ENCODE measurements at places on chromosomes 5 and 9.

GRCh38 chr5:88769165-88769564 is 113.8 kb downstream of the MEF2C start:
- no peak for DNase-seq

DNA sequence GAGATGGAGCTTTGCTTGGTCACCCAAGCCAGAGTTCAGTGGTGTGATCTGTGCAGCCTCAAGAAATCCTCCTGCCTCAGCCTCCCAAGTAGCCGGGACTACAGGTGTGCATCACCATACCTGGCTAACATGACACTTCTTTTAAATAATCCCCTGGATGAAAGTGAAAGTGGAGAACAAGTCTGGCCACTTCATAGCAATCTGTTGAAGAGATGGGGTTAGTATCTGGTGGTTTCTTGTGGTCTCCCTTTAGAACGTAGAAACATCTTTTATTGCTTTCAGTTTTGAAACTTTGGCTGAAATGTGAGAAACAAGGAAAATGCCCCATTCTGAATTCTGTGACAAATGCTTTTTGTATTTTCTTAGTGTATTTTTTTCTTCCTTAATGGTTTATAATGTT is 452.5 kb upstream of the RIOK2 start:
- DNase-seq = no peak

- DNase-seq = no peak
Measured at GRCh38 chr5:94467346-94467953, 151.0 kb downstream of the KIAA0825 start.

GRCh38 chr5:68405784-68406743 is 190.5 kb downstream of the PIK3R1 start:
- no peak for DNase-seq

GRCh38 chr5:160442824-160443431 is 21.3 kb downstream of the PTTG1 start:
- no peak for DNase-seq

DNA sequence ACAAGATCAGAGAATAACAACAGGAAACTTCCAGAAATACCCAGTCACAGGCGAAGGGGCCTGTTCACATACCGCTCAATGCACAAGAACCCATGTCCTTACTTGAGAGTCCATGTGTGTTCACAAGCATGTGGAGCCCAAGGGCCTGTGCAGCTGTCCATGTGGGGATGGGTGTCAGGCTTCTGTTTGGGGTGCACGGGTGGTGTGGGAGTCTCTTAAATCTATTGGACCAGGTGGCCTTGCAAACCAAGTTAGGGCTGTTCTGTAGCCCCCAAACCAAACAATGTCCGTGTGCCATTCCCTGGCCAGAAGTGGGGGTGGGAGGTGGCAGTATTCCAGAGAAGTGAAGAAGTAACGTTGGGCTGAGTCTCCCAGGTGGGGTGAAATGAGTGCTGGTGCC is 222.3 kb downstream of the PBX3 start:
- DNase-seq = no peak

GRCh38 chr5:7868427-7868772 is 431 bp downstream of the FASTKD3 start:
- DNase-seq = no peak

- DNase-seq = no peak
Measured at GRCh38 chr5:128009403-128009802, 74.2 kb upstream of the SLC12A2 start.

DNA sequence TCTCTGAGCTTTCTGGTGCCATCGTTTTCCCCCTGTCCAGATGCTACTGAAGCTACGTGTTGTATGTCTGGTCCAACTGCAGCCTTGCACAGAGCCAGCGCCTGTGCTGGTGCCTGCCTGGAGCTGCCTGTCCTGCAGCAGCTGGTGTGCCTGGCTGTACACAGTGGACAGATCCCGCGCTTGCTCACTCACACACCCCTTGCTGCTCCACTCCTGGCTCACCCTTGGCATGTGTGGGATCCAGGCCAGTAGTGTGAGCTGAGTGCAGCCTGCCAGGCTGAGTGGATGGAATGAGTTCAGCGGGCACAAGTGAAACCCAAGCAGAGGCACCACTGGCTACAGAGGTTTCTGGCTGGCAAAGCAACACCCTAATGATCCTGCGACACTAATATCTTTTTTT is 40.4 kb downstream of the FER start:
- no peak for DNase-seq

DNA sequence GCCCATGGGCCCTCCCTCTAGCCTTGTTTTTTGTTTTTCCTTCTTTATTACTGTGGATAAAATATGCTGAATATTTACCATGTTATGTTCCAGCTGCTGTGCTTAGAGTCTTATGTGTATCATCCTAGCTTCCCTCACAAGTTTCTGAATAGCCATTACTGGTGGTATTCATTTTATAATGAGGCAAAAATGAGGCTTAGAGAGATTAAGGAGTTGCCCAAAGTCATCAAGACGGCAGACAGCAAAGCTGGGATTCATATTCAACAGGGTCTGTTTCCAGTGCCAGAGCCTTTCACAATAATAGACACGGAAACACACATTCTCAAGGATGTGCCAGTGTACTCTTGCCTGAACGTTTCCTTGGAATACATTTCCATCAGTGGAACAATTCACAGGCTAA is 258.1 kb downstream of the CTNND2 start:
- DNase-seq = no peak

GRCh38 chr5:2575871-2576270 is 175.6 kb downstream of the IRX2 start:
- no peak for DNase-seq

- DNase-seq = no peak
Measured at GRCh38 chr5:104569621-104570020, 1007.0 kb upstream of the NUDT12 start.

GRCh38 chr5:45796959-45797553 is 100.9 kb upstream of the HCN1 start:
- no peak for DNase-seq

- no peak for DNase-seq
Measured at GRCh38 chr9:17905366-17905765, 326.5 kb downstream of the SH3GL2 start.

DNA sequence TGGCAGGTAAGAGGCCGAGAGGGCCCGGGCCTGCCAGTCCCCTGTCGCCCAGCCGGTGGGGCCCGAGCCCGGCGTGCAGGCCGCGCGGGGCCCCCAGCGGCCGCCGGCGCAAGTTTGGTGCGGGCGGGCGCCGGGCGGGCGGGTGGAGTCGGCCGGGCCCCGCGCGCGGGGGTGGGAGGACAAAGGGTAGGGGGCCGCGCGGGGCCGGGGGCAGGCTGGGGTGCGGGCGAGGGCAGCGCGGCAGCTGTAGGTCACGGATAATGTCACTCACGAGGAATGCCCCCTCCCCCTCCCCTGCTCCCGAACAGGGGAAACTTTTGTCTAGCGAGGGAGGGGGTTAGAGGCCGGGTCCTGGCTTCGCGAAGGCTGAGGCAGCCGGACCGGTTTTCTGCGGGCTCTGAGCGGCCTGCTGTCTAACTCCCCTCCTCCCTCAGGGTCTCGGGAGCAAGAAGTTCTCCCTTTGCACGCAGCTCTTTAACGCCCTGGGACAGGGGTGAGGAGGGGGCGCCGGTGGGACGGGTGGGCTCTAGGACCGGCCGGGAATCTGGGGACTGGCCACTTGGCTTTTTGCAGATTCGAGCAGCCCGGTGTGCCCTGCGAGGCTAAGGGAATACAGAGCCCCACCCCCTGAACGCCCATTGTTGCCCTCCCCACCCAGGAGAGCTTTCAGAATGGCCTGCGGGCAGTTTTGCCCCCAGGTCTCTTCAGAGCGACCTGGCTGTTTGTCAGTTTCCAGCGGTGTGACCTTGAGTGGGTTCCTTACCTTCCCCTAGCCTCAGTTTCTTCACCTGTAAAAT is 21.3 kb upstream of the NDST1 start:
- peak; percentile 86 for DNase-seq

DNA sequence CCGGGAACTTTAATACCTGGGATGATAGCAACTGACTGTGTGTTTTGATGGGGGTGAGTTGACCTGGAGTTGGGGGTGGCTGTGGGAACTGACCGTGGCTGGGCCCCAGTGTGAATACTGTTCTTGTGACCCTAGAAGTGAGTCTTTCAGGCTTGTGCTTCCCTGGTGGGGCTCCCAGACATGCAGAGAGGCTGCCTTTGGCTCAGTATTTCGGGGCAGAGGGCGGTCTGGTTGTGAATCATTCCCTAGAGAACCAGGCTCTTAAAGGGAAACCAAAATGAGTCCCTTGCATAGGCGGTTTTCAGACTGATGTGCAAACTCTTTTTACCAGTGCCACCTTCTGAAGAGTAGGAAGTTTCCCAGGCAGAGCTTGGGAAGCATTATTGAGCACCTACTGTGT is 132.1 kb downstream of the MACROH2A1 start:
- no peak for DNase-seq

DNA sequence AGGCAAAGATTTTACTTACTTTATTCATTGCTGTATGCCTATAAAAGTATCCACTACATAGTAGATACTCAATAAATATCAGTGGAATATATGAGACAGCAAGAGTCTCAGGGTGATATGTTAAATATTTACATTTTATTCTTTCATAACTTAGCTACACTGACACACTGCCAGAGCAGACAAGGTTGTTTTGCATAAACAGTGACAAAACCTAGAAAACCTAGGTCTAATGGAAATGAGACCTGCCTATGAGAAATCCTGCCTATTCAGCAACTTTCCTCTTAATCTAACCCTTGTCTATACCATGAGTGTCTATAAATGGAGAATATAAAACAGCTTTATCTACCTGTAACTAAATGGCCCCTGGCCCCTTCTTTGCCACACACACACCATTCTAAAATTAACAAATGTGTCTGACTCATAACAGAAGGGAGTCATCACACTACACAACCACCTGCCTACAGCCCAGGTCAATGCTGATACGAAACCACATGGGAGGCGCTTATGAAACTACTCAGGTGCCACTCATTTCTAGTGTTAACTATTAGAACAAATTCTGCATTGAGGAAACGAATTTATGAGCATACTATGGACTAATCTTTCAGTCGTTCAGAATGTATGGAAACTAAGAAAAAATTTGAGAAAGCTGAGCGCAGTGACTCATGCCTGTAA is 60.3 kb downstream of the UBAP2 start:
- DNase-seq = no peak

- DNase-seq = peak; percentile 25
Measured at GRCh38 chr5:171207256-171207847, 101.7 kb upstream of the TLX3 start.

DNA sequence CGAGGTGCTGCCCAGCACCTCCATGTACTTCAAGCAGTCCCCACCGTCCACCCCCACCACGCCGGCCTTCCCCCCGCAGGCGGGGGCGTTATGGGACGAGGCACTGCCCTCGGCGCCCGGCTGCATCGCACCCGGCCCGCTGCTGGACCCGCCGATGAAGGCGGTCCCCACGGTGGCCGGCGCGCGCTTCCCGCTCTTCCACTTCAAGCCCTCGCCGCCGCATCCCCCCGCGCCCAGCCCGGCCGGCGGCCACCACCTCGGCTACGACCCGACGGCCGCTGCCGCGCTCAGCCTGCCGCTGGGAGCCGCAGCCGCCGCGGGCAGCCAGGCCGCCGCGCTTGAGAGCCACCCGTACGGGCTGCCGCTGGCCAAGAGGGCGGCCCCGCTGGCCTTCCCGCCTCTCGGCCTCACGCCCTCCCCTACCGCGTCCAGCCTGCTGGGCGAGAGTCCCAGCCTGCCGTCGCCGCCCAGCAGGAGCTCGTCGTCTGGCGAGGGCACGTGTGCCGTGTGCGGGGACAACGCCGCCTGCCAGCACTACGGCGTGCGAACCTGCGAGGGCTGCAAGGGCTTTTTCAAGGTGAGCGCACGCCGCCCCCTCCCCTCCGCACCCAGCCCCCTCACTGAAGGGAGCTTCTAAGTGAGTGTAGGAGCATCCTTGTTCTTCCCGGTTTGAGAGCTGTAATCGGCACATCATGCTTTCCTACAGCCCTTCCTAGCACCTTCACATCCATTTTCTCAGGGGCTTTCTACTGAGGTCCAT is 6.9 kb downstream of the NR4A3 start:
- DNase-seq = peak; percentile 44

DNA sequence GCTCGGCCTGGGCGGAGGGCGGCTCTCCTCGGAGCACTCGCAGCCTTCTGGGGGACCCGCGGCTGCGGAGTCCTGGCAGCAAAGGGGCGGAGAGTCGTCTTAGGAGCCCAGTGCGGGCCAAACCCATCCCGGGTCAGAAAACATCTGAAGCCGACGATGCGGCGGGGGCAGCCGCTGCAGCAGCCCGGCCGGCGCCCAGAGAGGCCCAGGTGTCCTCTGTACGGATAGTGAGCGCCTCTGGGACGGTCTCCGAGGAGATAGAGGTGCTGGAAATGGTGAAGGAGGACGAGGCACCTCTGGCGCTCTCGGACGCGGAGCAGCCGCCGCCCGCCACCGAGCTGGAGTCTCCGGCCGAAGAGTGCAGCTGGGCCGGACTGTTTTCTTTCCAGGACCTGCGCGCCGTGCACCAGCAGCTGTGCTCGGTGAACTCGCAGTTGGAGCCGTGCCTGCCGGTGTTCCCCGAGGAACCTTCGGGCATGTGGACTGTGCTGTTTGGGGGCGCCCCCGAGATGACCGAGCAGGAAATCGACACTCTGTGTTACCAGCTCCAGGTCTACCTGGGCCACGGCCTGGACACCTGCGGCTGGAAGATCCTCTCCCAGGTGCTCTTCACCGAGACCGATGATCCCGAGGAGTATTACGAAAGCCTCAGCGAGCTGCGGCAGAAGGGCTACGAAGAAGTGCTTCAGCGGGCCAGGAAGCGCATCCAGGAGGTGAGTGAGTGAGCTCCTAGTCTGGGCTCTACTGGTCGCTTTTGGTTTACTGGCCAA is 1.2 kb downstream of the JMY start:
- peak; percentile 60 for DNase-seq

DNA sequence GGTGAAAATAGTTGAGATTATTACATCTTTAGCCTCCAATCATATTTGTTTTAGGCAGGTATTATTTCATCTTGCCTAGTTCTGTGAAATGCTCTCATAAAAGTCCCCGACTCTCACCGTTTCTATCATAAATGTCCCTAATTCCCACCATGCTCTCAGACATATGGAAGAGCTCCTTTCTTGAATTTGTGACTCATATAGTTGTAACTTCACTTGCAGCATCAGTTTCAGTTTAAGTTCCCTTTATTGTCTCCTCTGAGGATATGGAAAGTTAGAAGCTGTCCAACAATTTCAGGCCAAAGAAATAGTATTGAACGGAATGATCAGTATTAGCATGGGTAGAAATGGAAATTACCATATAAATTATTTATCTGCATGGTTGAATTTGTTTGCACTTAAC is 187.5 kb upstream of the NR4A3 start:
- no peak for DNase-seq

GRCh38 chr5:10513501-10514442 is 50.1 kb upstream of the ANKRD33B start:
- no peak for DNase-seq

DNA sequence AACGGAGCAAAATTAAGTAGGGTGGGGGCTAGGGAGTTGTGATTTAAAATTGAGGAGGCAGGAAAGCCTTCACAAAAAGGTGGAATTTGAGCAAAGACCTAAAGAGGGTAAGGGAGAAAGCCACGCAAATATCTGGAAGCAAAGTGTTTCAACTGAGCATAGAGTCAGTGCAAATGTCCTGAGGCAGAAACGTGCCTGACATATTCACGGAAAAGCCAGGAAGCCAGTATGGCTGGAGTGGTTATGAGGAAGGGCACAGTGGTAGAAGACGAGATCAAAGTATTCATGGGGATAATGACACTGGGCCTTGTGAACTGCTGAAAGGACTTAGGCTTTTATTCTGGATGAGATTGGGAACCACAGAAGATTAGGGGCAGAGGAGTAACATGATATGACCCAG is 268.4 kb downstream of the MAN2A1 start:
- DNase-seq = no peak

Data from B cell (primary cell).